ENCODE measurements at places on chromosomes 16 and 17. TPM values are rescaled to one million over a fixed set of nuclear protein-coding genes. Genes with fewer than 3 reads are reported as not detected.

KRTAP4-6 gene
- not detected for total RNA-seq

EFNB3 gene
- 0.62 TPM for total RNA-seq

DOC2A gene
- not detected for total RNA-seq

UBALD2 gene
- 30.2 TPM for total RNA-seq

KRTAP2-2 gene
- not detected for total RNA-seq

KCNJ18 gene
- not detected for total RNA-seq

SNX20 gene
- 0.08 TPM for total RNA-seq

DNA sequence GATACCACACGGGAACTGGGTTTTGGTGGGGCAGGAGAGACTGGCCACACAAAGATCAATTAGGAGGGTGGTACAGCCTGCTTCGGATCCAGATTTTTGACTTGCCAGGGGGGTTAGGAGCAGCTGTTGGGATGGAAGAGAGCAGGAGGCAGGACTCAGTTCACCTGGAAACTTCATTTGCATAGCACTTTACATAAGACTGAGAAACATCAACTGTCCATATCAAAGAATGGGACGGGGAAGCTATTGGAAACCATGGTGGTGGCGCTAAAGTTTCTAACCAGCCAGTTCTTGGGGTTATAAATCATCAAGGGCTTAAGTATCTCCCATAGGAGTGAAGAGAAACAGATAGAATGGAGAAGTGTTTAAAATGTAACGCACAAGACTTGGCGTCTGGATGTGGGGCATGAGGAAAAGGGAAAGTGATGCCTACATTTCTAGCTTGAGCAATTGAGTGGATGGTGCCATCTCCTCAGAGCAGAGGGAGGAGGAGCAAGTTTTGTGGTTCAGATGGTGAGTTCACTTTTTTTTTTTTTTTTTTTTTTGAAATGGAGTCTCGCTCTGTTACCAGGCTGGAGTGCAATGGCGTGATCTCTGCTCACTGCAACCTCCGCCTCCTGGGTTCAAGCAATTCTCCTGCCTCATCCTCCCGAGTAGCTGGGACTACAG lies 6.4 kb upstream of the SRCAP start:
- DNase-seq, result no peak

GRCh38 chr16:88700636-88701482 lies 5.3 kb downstream of the RNF166 start:
- DNase-seq, result peak; percentile 91

GRCh38 chr16:4702466-4702808 lies 9.1 kb downstream of the NUDT16L1 start:
- DNase-seq, result no peak

DNA sequence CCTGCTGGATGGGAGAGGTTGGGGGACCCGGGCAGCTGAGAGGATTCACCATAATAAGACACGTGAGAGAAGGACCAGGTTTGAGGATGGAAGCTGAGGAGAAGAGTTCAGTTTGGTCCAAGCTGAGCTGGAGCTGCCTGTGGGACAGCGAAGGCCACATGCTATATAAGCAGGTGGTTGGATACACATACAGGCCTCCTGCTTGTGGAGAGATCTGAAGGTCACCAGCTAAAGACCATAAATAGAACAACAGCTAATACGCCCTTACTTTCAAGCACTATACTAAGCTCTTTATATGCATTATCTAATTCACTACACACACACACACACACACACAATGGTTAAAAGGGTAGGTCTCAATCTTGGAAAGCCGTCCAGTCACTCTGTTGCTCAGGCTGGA lies 32.1 kb downstream of the DUSP14 start:
- DNase-seq, result no peak

GRCh38 chr17:81295031-81295675 lies at the start of gene SLC38A10:
Gene SLC38A10 (minus strand): TSS chr17:81295307. CDS start chr17:81294921, 386 bp downstream.
- peak; percentile 93 for DNase-seq

- DNase-seq, result no peak
These were observed 152.1 kb downstream of the PMP22 start for GRCh38 chr17:15112846-15113617.

DNA sequence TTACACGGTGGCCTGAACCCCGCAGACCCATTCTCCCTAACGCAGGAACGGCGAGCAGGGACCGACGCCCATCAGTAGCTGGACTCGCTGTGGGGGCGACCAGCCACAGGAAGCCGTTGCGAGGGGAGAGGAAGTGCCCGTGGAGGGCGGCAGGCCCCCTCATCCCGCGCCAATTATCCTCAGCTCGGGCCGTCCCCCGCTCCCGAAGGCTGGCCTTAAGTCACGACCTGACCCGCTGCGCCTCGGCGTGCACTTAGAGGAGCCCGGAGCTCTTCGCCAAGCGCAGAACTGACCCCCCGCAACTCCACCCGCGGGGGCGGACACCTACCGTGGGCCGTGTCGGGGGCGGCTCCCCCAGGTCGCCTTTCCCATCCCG lies 401 bp downstream of the ARL16 start:
- DNase-seq, result no peak

GRCh38 chr17:45383003-45383402 lies 49.7 kb downstream of the ARHGAP27 start:
- no peak for DNase-seq

GRCh38 chr17:45722161-45722560 lies 62.0 kb upstream of the CRHR1 start:
- no peak for DNase-seq

GRCh38 chr16:78117391-78117790 lies 17.9 kb downstream of the WWOX start:
- DNase-seq, result no peak

DNA sequence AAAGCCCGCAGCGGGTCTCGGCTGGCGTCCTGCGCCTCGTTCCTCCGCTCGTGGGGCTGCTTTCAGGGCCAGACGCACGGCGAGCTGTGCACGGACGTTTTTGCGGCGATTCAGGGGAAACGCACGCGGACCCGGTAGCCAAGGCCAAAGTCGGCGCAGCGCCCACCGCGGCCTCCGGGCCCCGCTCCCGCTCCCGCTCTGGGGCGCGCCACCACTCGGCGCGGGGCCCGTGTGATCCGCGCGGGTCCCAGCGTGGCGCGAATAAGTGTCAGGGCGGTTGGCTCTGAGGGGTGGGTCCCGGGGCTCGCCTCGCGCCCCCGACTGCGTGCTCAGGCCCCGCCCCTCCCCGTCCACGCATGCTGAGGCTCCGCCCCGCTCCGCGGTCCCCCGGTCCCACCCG lies 694 bp upstream of the TBCD start:
- DNase-seq, result no peak

- no peak for DNase-seq
These were observed 2.2 kb upstream of the KRT19 start for GRCh38 chr17:41530062-41531048.

- no peak for DNase-seq
These were observed 605.8 kb upstream of the GOT2 start for GRCh38 chr16:59339871-59340270.

- DNase-seq, result peak; percentile 79
These were observed 21.1 kb downstream of the RARA start for GRCh38 chr17:40329839-40330794.

DNA sequence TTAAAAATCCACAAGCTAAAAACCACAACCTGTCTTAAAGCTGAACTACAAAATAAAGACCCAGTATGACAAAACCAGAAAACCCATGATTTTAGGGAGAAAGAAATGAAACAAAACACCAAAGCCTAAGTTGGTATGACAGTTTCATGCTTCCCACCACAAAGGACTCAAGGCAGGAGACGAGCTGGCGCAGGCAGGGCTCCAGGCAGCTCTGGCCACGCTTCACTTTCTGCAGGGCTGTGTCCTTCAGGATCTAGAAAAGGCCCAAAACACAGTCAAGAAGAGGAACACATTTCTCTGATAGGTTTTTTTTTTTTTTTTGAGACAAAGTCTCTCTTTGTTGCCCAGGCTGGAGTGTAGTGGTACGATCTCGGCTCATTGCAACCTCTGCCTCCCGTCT lies 75.3 kb downstream of the WDR59 start:
- peak; percentile 26 for DNase-seq

DNA sequence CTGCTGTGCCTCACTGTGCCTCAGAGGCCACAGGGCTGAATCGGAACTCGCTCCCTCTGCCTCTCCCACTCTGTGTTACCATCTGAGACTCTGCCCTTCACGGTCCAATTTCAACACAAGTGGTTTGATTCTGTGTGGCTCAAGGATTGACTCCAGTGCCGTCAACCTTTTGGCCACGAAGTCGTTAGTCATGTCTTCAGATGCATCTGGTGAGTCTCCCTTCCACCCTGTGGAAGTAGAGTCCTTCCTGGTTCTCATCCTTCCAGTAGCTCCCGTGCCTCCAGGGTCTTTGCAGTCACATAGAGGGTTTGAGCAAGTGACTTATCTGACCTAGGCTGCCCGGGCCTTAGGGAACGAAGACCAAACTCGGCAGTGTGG lies 51.2 kb downstream of the PGS1 start:
- DNase-seq, result no peak

DNA sequence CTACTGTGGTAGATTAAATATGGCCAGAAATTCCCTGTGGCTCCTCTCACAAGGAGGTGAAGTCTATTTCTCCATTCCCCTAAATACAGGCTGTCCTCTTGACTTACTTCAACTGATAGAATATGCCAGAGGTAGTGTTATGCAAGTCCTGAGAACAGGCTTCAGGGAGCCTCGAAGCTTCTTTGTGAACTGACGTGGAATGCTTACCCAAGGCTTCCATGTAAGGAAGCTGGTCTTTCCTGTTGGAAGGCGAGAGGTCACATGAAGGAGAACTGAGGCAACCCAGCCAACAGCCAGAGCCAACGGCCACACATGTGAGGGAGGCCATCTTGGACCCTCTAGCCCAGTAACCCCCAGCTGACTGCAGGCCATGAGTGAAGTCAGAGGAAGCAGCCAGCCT lies 267.9 kb downstream of the MRTFB start:
- DNase-seq, result no peak

DNA sequence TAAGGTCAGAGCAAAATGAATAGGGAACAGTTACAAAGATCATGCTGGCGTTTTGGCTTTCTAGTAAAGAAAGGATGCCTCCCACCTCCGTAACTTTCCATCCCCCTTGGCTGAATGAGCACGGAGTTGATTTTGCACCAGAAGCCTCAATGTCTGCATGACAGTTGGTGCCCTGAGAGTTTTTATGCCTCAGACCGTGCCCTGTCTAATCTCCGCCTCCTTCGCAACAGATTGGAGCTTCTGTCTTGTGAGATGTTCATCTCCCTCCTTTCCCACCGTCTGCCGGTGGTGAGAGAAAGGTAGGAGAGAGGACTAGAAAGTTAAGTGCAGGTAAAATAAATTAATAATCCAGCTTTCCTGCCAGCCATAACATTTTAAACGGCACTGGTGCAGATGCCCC lies 1.9 kb downstream of the HS3ST4 start:
- no peak for DNase-seq

- DNase-seq, result no peak
These were observed 31.8 kb upstream of the TENT4B start for GRCh38 chr16:50121278-50121677.

GRCh38 chr16:49067776-49068175 lies 213.9 kb downstream of the CBLN1 start:
- peak; percentile 13 for DNase-seq

- DNase-seq, result peak; percentile 27
These were observed at the start of gene FAM83G for GRCh38 chr17:19004421-19005136. Gene FAM83G (minus strand): TSS chr17:19004764. CDS start chr17:19004041, 723 bp downstream.

DNA sequence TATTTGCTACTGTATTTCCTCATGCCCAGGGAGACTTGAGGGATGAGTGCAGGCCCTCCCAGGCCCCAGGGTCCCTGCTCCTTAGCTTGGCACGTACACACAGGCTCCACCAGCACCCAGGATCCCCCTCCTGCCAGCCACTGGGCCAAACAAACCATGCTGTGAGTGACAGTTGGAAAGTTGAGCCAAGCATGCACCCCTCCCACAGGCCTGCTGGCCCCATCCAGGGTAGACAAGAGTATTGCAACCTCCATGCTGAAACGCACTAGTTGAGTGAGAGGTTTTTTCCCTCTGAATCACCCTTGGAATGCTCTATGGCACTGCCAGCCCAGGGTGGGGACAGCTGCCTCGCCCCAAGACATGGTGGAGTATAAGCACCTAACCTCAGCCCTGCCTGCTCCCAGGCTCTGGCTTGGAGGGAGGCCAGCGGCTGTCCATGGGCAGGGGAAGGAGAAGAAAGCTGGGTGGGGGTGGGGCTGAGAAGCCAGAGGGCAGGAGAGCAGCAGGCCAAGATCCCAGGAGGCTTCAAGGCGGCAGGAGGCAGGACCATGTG lies 49.6 kb downstream of the PITPNM3 start:
- no peak for DNase-seq

GRCh38 chr17:17613708-17614114 lies 22.2 kb upstream of the PEMT start:
- peak; percentile 65 for DNase-seq

DNA sequence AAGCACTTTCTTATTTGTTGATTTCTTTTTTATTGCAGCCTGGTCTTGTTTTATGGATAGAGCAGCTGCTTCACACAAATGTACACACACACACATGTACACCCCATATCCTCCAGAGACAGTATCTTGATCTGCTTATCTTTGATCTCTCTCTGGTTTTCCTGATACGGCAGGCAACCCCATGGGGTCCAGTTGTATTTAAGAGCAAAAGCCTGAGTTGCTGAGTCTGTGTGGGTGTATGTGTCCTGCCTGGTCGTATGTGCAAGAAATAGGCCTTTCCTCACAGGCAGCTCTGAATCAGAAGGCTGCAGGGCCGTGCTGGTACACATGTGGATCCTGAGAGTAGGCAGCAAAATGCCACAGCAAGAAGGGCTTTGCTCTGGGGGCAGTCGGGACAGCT lies 14.6 kb upstream of the LGALS9 start:
- DNase-seq, result no peak

DNA sequence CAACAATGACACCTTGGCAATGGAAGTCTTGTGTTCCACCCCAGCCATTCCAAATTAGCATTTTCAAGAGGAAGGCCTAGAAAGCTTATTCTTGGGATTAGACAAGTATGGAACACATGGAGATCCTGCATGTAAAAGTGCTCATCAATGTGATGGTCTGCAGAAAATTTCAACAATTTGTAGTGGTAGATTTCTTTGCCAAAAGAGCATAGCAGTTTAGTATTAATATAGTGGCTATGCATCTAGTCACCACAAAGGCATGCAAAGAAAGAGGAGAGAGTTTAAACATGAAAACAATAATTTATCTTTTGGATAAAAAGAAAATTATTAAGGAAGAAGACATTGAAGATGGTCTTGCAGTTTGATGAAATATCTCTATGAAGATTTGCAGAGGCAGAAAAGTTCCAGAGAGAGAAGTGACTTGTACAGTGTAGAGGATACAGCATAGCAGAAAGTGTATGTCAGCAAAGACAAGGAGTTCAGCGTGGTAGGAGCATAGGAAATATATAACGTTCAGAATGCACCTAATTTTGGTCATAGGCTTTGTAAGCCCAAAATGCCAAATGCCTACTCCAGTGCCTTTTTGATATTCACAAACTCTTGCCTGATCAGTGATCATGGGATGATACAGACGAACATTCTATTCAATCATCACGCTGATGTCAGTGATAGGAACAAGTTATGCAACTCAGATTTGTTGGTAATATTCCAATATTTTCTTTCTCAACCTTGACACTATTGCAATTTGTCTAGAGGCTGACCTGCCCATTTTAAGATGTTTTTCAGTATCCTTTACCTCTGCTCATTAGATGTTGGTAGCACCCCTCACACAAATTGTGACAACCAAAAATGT lies 727.9 kb upstream of the SOX9 start:
- DNase-seq, result no peak
